ENCODE measurements at places on chromosomes 4 and X. TPM values are rescaled to one million over a fixed set of nuclear protein-coding genes. Genes with fewer than 3 reads are reported as not detected.

- DNase-seq = no peak
Observed at GRCh38 chr4:15753786-15754185, 24.3 kb upstream of the CD38 start.

GRCh38 chr4:153142700-153143438 is 61.4 kb upstream of the TRIM2 start:
- DNase-seq = peak; percentile 89

Gene MAP7D3
- polyA plus RNA-seq = 5.7 TPM

Gene RTL3
- polyA plus RNA-seq = not detected
